ENCODE measurements at places on chromosomes 3 and 15. TPM values are rescaled to one million over a fixed set of nuclear protein-coding genes. Genes with fewer than 3 reads are reported as not detected.

DNA sequence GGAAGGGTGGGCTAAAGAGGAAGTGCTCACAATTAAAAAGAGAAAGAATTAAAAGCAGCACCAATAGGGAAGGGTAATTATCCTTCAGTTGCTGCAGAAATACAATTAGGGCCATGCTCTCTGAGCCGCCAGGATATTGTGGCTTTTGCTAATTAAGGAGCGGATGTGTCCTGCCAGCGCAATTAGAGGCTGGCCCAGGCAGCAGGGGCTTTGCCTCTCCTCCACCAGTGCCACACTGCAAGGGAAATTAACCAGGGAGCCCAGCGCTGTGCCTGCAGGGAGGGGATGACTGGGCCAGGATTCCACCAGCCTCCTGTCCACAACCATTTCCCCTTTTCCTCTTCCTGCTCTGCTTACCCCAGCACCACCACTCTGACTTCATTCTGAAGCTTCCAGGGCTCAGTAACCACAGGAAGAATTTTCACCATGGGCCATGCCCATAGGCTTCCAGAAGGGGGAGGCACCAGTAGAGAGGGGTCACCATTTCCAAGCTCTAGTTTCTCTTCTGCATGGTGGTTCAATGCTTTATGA, 10.4 kb upstream of the AEN start:
- no peak for DNase-seq

DNA sequence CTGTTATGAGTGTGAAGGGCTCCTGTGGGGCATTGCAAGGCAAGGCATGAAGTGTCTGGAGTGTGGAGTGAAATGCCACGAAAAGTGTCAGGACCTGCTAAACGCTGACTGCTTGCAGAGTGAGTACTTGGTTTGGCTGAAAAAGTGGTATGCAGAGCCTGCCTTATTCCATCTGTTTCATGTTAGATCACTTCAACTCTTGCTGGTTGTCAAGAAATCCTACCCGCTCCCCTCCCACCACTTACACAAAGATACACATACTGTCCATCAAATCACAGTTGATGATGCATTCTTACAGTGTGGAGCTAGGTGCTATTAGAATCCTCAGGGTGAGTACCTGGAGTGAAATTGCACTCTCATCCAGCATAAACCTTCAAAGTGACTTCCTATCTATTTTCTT, 272.1 kb downstream of the UNC13C start:
- no peak for DNase-seq

- DNase-seq = no peak
These were observed 282.5 kb downstream of the ULK4 start for GRCh38 chr3:41679374-41679773.

TERC gene
- polyA plus RNA-seq = 0.85 TPM

NME9 gene
- 0.39 TPM for polyA plus RNA-seq

ISLR gene
- polyA plus RNA-seq = 4.2 TPM

ITPKA gene
- 0.92 TPM for polyA plus RNA-seq
